ENCODE measurements at places on chromosomes 13 and 19.

DNA sequence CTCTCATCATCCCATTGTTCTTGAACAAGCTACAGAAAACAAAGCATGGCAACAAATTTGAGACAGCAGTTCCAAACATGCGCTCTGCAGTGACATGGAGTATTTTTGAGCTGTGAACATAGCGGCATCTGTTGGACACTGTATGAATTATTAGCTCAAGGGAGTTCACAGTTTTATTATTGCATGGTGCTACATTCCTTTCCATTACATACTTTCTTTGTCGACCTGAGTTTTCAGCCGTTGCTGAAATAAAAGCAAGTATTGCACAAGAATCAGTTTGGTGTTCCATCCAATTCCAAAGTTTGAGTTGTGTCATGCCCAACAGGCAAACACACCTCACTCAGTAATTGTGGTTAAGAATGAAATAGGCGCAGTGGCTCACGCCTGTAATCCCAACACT, 30.1 kb upstream of the METTL21C start:
- no peak for DNase-seq

DNA sequence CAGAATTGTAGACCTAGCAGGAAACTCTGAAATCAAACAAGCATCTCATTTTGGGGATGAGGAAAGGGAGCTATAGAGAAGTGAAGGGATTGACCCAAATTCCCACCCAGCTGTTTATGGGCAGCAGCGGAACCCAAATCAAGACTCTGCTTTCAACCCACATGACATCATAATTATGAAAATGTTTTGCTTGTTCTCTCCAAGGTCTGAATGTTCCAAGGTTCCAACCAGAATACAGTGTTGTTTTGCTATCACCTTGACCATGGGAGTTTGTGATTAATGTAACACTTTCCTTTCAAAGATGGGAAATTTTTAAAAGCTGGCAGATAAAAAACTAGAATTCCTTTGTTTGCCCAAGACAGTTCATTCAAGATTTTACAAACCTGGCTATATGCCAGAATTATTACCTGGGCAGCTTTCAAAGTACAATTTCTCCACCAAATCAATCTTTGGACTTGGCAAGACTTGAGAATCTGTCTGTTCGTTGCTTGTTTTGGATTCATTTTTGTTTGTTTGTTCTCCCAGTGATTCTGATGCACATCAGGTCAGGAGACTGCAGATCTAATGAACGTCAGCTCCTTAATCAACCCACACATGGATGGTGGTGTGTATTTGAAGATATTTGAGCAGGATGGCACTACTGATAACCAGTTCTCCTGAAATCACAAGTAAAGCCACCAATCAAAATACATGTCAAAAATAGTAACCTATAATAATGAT, 322.7 kb downstream of the FOXO1 start:
- DNase-seq: no peak

DNA sequence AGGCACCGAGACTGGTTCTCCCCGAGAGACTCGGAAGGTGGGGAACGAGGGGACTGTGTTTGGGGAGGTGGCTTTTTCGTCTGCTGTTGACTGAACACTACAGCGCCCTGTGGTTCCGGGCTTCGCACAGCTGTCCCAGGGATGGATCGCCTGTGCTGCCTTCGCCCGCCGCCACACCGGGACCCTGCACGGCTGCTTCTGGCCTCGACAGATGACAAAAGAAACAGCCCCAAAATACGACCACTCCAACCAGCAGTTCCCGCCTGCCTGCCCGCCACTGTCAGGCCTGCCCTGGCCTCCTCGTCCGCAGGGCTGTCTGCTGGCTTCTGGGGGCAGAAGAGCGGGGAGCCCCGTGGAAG, 13.3 kb upstream of the GNA15 start:
- no peak for DNase-seq

- DNase-seq: no peak
Observed at GRCh38 chr13:93270769-93271742, 44.4 kb downstream of the GPC6 start.

DNA sequence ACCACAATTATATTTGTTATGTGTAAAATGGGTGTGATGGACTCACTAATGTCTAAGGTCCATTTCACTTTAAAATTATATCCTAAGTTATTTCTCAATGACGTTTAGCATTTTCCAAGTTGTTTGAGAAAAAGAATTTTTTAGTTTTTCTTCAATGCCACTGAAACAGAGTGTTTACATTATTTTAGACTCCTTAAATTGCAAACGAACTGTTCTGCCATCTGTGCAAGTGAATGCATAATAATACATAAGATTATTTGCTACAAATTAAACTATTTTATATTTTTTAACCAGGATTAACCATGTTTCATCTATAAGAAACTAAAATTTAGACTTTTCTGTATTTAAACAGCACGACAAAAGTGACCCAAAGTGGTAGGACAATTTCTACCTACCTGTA, 425.4 kb downstream of the NDFIP2 start:
- no peak for DNase-seq

GRCh38 chr19:39832341-39833083, 1.4 kb downstream of the DYRK1B start:
- no peak for DNase-seq

DNA sequence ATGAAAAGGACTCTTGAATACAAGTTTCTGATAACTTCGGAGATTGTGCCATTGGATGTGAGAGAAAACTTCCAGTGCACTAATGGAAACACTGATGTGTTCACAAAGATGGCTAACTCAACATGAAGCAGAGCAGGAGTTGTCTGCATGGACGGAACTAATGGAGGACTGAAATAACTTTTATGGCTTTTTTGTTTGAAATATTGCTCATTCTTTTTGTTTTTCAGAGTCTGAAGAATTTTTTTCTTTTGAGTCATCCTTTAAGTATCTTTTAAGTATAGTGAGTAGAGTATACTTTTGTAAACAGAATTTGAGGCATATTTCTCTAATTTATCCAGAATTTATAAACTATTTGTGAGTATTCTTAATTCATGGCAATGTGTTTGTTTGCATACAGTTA, 25.7 kb downstream of the CRYL1 start:
- DNase-seq: no peak

GRCh38 chr19:1509602-1510441, 3.0 kb downstream of the ADAMTSL5 start:
- no peak for DNase-seq

GRCh38 chr13:66826398-66826797, 403.7 kb downstream of the PCDH9 start:
- no peak for DNase-seq

- DNase-seq: no peak
Observed at GRCh38 chr13:90454002-90454636, 893.4 kb upstream of the MIR17HG start.

- no peak for DNase-seq
Observed at GRCh38 chr19:33465834-33466233, 55.8 kb downstream of the PEPD start.

GRCh38 chr19:33413426-33413725, 39.9 kb downstream of the CEBPG start:
- no peak for DNase-seq

DNA sequence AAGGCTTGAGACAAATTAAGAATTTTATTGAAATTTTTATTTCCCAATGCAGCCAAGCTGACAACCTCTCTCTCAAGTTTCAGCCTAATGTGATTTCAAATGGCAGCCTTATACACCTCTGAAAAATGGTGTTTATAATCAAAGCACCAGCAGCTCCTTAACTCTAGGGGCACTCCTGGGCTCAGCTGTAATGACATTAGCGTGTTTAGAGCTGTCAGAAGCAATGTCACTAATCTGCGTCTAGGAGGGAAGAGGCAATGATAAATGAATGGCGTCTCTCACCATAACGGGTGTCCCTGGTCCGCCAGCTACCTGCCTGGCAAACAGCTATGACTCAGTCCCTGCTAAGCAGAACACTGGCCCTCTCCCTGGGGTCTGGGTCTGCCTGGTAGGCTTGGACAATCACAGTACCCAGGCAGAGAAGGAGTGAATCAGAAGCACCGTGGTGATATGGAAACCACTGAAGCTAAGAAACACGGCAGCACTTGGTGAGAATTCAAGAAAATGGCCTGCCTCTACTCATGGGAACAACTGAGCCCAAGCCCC, 131.8 kb upstream of the VSTM2B start:
- DNase-seq: no peak

DNA sequence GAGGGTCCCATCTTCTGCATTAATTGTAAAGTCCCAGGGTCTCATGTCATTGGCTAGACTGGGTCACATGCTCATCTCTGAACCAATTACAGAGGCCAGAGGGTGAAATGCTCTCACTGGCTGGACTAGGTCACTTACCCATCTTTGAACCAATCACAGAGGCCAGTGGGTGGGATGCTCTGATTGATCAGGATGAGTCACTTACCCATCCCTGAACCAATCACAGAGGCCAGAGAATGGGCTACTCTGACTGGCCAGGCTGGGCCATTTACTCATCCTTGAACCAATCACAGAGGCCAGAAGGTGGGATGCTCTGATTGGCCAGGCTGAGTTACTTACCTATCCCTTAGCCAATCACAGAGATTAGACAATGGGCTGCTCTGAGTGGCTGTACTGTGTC, 5.3 kb downstream of the MISP start:
- peak; percentile 84 for DNase-seq

- no peak for DNase-seq
Observed at GRCh38 chr19:49011194-49011593, 5.7 kb downstream of the LHB start.

- DNase-seq: peak; percentile 60
Observed at GRCh38 chr13:100491164-100491842, 97.3 kb downstream of the GGACT start.

GRCh38 chr13:23684647-23685046, 114.4 kb downstream of the TNFRSF19 start:
- no peak for DNase-seq

DNA sequence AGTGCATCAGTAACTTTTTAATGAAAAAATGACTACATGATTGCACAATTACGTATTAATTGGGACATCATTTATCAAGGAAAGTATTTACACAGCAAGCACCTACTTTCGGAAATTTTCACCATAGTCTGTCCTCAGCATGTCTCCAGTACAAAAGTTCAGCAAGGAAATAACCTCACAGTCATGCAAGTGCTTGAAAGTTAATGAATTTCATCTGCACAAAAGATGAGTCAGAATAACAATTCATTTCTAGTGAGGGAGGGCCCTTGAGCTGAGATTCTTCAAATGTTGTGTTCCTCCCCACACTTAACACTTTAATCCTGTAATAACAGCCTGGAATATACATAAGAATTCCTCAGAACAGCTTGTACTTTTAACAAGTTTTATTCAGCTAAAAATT, 49.0 kb upstream of the OXGR1 start:
- no peak for DNase-seq

DNA sequence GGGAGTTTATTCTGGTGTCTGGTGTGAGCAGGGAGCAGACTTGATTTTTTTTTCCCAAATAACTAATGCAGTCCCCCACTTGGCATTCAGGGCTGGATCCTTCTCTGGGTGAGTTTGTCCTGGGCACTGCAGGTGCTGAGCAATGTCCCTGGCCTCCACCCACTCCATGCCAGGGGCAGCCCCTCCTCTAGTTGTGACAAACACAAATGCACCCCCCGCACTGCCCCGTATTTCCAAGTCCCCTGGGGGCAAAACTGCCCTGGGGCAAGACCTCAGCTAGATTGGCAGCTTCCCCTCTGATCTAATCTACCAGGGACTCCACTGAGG, 6.4 kb downstream of the MOB3A start:
- no peak for DNase-seq

- no peak for DNase-seq
Observed at GRCh38 chr13:43661161-43661830, 125.5 kb downstream of the ENOX1 start.

DNA sequence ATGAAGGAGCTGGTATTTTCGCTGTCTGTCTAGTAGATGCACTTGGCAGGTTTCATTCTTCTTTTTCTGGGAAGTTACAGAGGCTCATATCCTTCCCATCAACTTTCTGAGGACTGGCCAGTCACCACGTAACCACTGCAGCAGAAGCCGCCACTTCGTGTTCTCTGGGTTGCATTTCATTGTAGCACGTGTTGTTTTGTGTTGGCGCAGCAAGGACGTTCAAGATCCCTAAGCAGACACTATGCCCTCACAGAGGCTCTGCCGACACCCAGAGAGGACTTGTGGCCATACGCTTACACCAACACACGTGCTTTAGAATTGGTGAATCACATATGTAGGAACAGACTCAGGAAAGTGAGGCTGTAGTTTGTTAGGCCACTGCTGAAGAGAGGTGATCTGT, 42.2 kb upstream of the TEX29 start:
- DNase-seq: no peak

DNA sequence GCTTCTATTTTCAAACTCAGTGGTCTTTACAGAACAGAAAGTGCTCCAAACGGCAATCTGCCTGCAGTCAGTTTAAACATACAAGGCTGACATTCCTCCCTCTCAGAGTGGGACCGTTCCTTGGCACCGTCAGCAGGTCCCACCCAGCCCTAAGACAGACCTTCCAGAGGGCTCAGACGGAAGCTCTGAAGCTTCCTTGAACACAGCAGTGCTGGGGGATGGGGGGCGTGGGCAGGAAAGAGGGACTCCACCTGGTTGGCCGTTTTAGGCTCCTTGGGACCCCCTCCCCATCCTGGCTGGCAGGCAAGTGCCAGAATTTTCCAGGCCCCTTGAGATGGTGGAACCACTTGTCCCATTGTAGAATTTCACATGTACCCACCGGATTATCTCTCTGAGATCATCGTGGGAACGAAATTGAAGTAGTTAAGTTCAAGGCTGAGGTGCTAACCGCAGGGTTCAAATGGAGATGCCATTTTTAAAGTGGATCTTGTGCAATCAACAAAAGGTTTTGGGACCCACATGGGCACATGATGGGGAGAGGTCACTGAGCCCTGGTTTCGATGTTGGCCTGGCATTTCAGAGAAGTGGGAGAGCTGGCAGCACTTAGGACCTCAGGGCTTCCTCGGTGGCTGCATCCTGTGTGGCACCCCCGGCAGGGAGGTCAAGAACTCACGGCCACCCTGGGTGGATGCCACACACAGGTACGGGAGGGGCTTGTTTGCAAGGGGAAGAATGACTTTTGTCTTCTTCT, 46.2 kb downstream of the KLF2 start:
- DNase-seq: no peak

DNA sequence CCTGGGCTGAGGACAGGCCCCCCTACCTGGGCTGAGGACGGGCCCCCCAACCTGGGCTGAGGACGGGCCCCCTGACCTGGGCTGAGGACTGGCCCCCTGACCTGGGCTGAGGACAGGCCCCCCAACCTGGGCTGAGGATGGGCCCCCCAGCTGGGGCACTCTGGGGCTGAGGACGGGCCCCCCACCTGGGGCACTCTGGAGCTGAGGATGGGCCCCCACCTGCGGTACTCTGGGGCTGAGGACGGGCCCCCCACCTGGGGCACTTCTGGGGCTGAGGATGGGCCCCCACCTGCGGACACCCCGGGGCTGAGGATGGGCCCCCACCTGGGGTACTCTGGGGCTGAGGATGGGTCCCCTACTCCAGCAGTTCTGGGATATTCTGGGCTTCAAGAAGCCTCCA, 65.5 kb downstream of the RASA3 start:
- DNase-seq: no peak

GRCh38 chr19:31955061-31955460, 390.3 kb upstream of the ZNF507 start:
- DNase-seq: no peak

- DNase-seq: peak; percentile 56
Observed at GRCh38 chr13:19713186-19713965, 69.4 kb downstream of the PSPC1 start.

All from suppressor macrophage treated with lipopolysaccharide for 1 hour (primary cell).